Small intestine (tissue), 16 donors: ENCODE measurements at places on chromosomes 11 and 22. TPM values are rescaled to one million over a fixed set of nuclear protein-coding genes. Genes with fewer than 3 reads are reported as not detected.

F2 gene
- polyA plus RNA-seq, result 2.3 TPM

MRPL11 gene
- 57.0 TPM for polyA plus RNA-seq

CD3G gene
- 1.1 TPM for polyA plus RNA-seq

OR52E2 gene
- polyA plus RNA-seq, result not detected

DNA sequence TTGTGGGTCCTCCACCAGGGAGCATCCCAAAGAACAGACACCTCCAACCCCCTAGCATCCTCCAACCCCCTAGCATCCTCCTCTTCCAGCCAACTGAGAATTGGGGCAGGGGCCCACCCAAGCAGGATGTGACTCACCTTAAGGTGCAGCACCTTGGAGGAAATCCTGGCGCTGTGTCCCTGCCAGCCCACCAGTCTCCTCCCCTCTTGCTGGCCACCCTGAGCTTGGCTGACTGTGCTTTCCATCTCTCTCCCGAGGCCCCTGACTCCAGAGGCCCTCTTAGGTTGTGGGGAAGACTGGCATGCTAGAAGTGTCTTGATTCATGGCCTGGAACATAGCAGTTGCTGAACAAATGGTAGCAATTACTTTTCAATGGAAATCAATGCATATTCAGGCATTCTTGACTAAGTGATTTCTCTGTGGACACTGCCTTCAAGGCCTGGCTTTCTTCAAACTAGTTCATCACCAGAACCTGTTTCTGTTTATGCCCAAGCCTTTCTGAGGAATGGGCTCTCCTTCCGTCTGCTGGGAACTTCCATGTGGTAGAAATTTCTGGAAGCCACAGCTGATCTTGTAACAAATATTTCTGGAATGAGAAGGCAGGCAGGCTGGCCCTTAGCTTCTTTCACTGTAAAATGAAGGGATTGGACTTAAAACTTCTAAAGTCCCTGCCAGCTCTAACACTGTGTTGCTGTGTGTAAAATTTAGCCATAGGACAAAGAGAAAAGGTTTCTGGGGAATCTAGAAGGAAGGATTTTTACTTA lies 60.5 kb downstream of the CEP164 start:
- peaks cover 51% of the 10 kb centered on the region for H3K36me3 ChIP-seq
- no peak overlapping the region for H3K27ac ChIP-seq
- H3K4me3 ChIP-seq, result no peak overlapping the region

- H3K4me1 ChIP-seq, result peaks cover 11% of the 10 kb centered on the region
- H3K4me3 ChIP-seq, result no peak overlapping the region
- peak; percentile 35 for DNase-seq
- H3K36me3 ChIP-seq, result no peaks in the 10 kb centered on the region
- peak overlapping the region; percentile 21 for H3K27ac ChIP-seq
Observed at GRCh38 chr11:16155448-16155847, 200.9 kb downstream of the SOX6 start.
